Endothelial cell of umbilical vein (primary cell): ENCODE measurements at places on chromosomes 16 and 17.

GRCh38 chr17:81685108-81685507, 1.3 kb downstream of the HGS start:
- DNase-seq: peak; percentile 17

GRCh38 chr16:66790130-66790733, 11.2 kb downstream of the TERB1 start:
- no peak for DNase-seq

DNA sequence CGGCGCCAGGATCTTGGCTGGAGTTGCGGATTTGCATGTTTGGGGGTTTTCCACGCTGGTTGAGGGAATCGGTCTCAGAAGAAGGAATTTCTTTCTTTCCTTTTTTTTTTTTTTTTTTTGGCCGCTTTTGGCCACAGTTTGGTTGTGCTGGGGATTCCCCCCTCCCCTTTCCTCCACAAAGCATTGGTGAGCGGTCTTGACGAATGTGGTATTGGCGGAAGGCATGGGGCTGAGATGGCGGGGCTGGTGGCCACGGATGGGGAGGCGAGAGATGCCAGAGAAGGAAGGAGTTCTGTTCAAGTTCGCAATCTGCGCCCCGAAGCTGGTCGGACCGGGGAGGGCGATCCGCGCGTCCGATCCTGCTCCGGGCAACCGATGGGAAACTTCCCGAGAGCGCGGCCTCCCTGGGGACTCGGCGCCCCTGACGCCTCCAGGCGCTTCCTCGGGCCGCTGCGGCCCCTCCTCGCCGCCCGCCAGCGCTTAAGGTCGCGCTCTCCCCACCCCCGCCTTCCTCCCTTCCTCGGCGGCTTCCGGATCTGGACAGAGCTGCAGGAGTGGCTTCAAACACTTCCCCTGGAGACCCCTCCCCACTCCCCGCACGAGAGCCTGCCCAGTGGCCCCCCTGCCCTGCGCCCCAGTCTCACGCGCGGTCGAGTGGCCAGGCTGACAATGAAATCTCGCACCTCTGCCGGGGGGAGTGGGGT, 43.2 kb downstream of the RAI1 start:
- DNase-seq: peak; percentile 77

- no peak for DNase-seq
Observed at GRCh38 chr16:89277641-89278341, 60.3 kb downstream of the ZNF778 start.
